ENCODE measurements at places on chromosomes 6 and 20. TPM values are rescaled to one million over a fixed set of nuclear protein-coding genes. Genes with fewer than 3 reads are reported as not detected.

GRCh38 chr6:35370785-35371493, 28.6 kb downstream of the PPARD start:
- peaks cover 40% of the 10 kb centered on the region for H3K4me1 ChIP-seq
- no peak for DNase-seq
- no peak overlapping the region for H3K4me3 ChIP-seq
- H3K27ac ChIP-seq = peak overlapping the region; percentile 47
- H3K27me3 ChIP-seq = no peaks in the 10 kb centered on the region

TRIM10 gene
- total RNA-seq = not detected

TBX18 gene
- total RNA-seq = 3.5 TPM

DNA sequence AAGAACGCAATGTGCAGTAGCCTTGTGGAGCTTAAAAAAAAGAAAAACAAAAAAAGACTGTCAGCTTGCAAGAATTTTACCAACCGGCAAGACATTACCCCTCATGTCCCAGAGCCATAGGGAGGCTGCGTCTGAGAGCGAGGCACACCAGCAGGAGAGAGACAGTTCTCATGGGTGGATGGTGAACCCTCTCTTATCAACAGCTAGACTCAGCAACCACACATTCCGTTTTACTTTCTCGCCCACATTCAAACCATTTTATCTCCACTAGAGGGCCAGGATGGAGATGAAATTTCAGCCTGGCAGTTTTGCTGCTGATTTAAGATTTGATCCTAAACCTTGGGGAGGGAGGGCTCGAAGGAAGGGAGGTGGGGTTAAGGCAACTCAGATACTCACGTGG, 247.0 kb downstream of the ATXN1 start:
- DNase-seq = no peak
- H3K4me1 ChIP-seq = peaks cover 50% of the 10 kb centered on the region
- H3K27me3 ChIP-seq = no peaks in the 10 kb centered on the region
- H3K36me3 ChIP-seq = no peaks in the 10 kb centered on the region
- H3K4me3 ChIP-seq = no peak overlapping the region
